Gastroesophageal sphincter (tissue), 4 donors: ENCODE measurements at places on chromosomes 7 and 10.

DNA sequence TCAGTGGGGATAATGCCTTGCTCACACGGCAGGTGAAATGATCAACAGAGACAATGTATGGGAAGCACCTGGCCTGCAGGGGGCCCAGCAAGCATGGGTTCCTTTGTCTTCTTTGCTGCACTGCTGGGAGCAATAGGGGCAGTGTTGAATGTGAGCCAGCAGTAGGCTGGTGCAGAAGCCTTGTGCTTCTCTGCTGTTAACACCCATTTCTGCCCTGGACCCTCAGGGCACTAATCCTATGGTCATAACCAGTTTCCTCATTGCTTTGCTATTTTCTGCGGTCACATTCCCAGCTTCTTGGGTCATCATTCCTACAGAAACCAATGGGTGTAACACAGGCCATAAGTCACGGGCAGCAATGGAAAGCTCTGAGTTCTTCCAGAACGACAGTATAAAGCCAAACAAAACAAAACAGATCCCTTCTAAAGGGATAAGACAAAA lies 10.9 kb upstream of the LGI1 start:
- ATAC-seq, result no peak

DNA sequence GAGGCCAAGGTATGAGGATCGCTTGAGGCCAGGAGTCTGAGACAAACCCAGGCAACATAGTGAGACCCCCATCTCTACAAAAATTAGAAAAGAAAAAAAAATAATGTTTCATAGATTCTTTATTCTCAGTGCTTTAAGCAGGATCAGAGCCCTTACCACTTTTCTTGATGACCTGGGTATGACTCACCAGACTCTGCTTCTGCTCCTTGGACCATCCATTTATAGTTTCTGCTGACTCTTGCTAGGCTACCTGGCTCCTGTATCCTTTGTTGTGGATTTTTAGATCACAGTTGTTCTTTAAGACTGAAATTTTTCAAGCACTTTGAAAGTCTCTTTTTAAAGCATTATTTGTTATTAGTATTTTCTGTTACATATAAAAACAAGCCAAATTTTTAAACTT lies 411.1 kb downstream of the GFRA1 start:
- no peak for ATAC-seq

GRCh38 chr7:117385363-117386109 lies 41.8 kb downstream of the ASZ1 start:
- no peak for ATAC-seq

- ATAC-seq, result peak; percentile 51
These were observed 118.2 kb downstream of the CUX1 start for GRCh38 chr7:101935521-101936141.

DNA sequence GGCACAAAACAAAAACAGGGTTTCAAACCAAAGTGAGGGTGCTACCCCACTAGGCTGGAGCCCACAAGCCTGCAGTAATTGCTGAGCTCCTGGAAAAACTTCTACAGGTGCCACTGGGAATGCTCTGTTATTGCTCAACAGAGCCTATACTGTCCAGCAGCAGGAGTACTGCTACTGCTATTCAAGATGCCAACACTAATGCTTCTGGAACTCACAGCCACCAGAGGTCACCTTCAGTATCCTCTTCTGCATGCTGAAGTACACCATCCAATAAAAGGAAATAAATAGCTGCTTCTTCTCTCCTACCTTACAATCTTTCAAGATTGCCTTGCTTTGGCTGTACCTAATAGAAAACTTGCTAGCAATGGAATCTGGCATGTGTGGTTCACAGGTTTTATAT lies 222.0 kb downstream of the LRRN3 start:
- ATAC-seq, result no peak

- ATAC-seq, result no peak
These were observed 160.8 kb upstream of the TCF7L2 start for GRCh38 chr10:112789248-112789647.

- no peak for ATAC-seq
These were observed 26.9 kb downstream of the NPS start for GRCh38 chr10:127576051-127576450.

GRCh38 chr7:44776211-44776610 lies 20.3 kb upstream of the PPIA start:
- no peak for ATAC-seq

DNA sequence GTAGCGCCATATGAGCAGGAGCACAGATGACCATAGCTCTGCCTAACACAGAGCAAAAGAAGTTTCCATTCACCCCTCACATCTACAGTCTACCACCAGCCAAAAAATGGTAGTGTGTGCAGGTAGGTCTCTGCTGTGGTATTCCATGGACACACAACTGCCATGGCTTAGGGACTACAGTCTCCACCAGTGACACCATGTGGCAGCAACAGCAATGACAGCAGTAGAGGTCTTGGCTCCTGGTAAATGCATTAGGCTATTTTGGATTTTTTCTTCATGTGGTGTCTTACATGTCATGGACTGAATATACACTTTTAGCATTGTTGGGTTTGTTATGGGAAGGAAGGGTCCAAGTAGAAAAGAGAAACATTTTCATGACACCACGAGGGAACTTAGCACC lies 70.1 kb upstream of the CABCOCO1 start:
- ATAC-seq, result no peak

GRCh38 chr7:95933618-95934017 lies 161.3 kb downstream of the DYNC1I1 start:
- no peak for ATAC-seq

GRCh38 chr7:35725280-35725680 lies 30.3 kb upstream of the HERPUD2 start:
- ATAC-seq, result no peak

- ATAC-seq, result peak; percentile 15
These were observed 36.3 kb upstream of the TOMM7 start for GRCh38 chr7:22858640-22859561.

DNA sequence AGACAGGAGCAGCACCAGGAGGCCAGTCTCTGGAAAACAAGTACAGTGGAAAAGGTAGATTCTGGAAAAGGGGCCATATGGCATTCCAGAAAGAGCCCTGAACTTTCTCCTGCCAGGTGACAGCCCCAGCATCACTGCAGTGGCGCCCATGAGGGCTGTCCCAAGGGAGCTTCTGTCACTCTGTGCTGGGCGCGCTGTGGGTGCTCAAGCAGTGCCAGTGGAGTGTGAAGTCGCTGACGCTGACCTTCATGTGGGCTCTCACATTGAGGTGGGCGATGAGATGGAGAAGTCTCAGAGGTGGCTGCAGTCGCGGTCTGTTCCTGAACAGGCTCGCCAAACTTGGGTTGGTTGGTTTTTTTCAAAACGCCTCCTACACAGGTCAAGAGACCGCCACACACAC lies 38.2 kb downstream of the FKBP6 start:
- ATAC-seq, result no peak

- no peak for ATAC-seq
These were observed 1.6 kb downstream of the SEPHS1 start for GRCh38 chr10:13346283-13347042.
